ENCODE measurements at places on chromosomes 13 and 19.

DNA sequence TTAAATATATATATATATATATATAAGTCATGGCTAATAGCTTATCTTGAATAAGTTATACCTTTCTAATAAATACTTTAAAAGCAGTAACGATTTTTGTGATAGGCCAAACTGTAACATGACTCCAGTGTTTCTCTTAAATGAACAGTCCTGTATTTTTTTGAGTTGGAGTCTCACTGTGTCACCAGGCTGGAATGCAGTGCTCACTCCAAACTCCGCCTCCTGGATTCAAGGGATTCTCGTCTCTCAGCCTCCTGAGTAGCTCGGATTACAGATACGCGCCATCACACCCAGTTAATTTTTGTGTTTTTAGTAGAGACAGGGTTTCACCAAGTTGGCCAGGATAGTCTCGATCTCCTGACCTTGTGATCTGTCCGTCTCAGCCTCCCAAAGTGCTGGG, 814.2 kb upstream of the SLITRK5 start:
- DNase-seq, result no peak

GRCh38 chr19:33291623-33292534, 10.5 kb downstream of the CEBPA start:
- no peak for DNase-seq

DNA sequence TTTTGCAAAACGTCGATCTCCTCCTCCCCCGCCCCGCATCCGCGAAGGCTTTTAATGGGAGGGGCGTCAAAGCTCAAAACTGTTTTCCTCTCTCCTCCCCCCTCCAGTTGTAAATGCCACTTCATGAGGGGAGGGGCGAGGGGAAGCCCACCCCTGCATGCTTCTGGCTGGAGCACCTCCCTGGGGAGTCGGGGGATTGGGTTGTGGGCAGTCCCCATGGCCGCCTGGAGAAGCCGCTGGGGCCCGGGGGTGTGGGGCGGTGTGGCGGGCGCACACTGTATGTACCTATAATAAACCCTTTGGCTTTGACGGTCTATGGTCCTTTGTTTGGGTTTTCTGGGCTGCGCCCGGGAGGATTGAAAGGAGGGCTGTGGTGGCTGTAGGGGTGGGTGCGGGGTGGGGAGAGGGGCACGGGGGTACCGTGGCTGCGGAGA, 505 bp upstream of the SHKBP1 start:
- no peak for DNase-seq

GRCh38 chr19:19900729-19901444, at the start of gene ZNF93:
TSS of gene ZNF93 (plus strand) at chr19:19900946. CDS start at chr19:19901089, 143 bp downstream.
- peak; percentile 94 for DNase-seq

- DNase-seq, result no peak
Observed at GRCh38 chr19:18764591-18765051, 26.5 kb downstream of the COMP start.

DNA sequence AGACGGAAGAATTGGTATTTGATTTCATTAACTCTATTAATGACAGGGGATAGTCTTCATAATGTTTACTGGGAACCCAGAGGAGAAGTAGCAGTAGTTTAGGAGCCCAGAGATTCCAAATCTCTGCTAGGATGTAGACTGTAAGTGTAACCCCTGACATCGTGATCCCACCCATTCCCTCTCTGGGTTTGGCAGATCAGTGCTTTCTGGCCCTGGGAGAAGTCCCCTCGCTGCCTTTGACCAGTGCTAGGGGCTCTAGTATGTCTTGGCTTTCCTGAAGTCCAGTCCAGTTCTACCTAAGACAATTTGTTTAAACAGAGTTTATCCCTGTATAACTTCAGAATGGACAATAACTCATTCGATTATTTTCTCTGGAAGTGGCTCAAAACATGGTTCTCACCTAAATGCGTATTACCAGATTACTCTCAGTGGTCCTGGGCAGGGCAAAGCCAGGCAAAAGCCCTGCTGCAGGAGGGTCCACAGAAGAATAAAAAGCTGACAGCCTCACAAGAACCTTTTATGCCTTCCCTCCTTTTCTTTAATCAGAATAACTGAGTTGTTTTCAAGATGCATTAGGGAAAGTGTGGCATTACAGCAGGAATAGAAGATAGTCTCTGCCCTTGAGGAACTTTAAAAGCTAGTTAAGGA, 11.8 kb downstream of the KLF5 start:
- no peak for DNase-seq

GRCh38 chr13:93727211-93728141, 500.9 kb downstream of the GPC6 start:
- no peak for DNase-seq

- DNase-seq, result no peak
Observed at GRCh38 chr19:10968527-10969135, 7.8 kb downstream of the SMARCA4 start.

DNA sequence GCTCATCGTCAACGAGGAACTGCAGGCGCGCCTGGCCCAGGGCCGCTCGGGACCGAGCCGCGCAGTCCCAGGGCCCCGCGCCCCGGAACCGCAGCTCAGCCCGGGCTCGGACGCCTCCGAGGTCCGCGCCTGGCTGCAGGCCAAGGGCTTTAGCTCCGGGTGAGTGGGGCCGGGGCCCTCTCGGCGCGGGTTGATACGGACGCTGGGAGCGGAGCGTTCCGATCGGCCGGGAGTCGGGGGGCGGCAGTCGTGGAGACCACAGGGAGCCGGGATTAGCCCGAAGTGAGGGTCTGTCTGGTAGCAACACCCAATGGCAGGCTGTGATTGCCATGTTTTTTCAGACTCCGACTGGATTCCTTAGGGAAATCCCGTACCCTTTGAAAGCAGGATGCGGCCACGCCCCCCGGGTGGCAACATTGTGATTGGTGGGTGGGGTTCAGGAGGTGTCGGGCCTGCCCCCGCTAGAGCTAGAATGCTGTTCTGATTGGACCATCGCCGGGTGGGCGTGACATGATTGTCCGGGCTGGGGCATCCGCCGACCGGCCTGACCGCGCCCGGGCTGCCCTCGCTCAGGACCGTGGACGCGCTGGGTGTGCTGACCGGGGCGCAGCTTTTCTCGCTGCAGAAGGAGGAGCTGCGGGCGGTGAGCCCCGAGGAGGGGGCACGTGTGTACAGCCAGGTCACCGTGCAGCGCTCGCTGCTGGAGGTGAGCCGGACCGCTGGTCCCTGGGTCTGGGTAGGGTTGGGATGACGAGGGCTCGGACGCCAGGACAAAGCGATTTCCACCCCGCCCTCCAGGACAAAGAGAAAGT, 11.3 kb downstream of the EPS8L1 start:
- peak; percentile 100 for DNase-seq

GRCh38 chr19:33674626-33675367, 53.0 kb downstream of the CHST8 start:
- DNase-seq, result no peak
